ENCODE measurements at places on chromosomes 3 and 15. TPM values are rescaled to one million over a fixed set of nuclear protein-coding genes. Genes with fewer than 3 reads are reported as not detected.

GOLGA8M gene
- 5.8 TPM for total RNA-seq

CD96 gene
- 6.9 TPM for total RNA-seq

SRP14 gene
- 168 TPM for total RNA-seq

CFAP161 gene
- total RNA-seq: 0.71 TPM

KLHL40 gene
- not detected for total RNA-seq

NMNAT3 gene
- total RNA-seq: 4.6 TPM

NRG4 gene
- not detected for total RNA-seq

DNAJB11 gene
- 47.0 TPM for total RNA-seq

KPNA1 gene
- 107 TPM for total RNA-seq

ARL14 gene
- total RNA-seq: not detected

CP gene
- total RNA-seq: 17.5 TPM

GREM1 gene
- total RNA-seq: 435 TPM

ISL2 gene
- total RNA-seq: 0.67 TPM

DNA sequence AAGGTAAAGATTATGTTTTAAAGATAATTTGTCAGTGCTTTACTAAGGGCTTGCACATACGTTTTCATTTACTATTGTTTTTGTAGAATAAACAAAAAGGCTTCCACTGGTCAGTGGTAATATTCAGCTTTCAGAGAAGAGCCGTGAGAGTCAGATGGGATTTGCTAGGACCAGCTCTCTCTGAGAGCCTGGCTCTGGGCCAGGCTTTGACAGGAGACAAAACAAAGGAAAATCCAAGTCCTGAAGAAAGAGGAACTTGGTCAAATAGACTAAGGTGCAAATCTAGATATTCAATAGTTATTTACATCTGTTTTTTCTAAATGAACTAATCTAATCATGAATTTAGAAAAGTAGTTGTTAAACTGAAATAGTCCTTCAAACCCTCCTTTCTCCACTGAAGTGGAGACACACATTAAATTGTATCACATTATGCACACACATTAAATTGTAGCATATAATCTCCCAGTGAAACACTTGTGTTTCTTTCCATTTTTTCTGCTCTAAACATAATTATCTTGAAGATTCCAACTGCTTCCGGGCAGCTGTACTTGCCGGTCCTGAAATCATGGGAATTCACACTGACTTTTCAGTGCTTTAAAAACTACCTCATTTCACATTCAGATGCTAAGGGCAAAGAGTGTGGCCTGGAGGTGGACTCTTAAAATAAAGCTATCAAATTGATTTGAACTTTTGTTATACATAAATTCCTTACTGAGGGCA, 55.1 kb upstream of the FILIP1L start:
- no peak for DNase-seq

GRCh38 chr3:115111632-115112031, 35.5 kb downstream of the ZBTB20 start:
- DNase-seq: no peak

GRCh38 chr3:87268646-87269211, 7.7 kb downstream of the POU1F1 start:
- DNase-seq: no peak

DNA sequence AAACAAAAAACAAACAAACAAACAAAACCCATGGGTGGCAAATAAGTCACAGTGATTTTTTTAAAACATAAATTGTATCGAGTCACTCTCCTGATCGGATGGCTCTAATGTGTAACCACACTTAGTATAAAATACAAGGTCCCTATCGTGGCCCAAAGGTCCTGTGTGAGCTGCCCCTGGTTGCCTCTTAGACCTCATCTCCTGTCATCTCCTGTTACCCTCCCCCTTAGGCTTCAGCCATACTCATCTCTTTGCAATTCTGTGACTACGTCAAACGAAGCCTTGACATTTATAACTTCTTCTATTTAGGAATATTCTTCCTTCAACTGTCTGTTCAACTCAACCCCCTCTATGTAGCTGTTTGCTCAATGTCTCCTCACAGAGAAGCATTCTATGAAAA, 43.9 kb upstream of the TTBK2 start:
- no peak for DNase-seq

- DNase-seq: no peak
These were observed 8.7 kb upstream of the TMEM212 start for GRCh38 chr3:171834461-171834801.

DNA sequence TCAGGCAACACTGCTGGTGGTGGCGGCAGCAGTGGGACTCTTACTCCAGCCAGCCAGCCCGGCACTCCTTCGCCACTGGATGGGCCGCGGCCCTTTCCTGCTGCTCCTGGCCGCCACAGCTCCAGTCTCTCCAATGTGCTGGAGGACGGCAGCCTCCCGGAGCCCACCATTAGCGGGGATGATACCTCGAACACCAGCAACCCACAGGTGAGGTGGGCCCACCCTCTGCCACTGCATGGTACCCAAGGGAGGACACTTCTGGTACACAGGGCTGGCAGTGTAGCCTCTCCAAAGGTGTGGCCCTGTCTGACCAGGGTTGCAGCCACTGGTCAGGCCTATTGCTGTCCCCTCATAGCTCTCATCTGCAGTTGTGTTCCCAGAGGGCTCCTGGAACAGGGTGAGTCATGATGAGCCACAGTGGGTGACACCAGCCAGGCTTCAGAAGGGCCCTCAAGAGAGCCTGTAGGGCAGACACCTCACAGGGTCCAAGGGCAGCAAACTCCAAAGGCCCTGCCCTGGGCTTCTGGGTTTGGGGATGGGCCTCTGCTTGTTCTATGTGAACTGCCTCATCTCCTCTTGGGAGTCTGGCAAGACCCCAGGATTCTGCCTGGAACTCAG, 20.8 kb downstream of the NBEAL2 start:
- no peak for DNase-seq

GRCh38 chr15:70569714-70570231, 193.6 kb downstream of the UACA start:
- no peak for DNase-seq

DNA sequence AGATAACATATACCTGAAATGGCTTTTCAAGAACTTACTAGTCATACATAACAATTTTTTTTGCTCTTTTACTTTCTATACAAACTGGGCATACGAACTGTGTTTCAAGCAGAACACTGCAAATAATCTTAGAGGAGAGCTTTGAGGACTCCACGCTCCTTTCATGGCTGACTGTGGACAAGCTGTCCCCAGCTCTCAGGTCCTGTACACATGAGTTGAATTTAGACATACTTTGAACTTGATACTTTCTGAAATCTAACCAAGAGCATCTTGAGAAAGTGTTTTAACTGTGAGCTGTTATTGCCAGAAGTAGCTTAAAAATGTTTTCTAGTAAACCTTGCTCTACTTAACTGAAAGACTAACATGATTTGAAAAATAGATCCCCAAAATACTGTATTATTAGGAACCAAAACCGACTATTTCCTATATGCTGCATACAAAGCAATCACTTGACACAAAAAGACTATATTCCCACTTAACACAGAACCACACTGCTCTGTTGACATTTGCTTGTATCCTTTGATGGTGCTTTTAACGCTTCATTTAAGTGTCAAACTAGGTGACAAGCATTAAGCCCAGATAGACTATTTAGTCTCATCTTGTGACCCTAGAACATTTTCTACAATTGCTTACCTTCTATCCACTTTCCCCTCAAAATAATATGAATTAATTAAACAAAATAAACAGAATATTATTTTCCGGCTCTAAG, 755.8 kb downstream of the ROBO1 start:
- DNase-seq: no peak

DNA sequence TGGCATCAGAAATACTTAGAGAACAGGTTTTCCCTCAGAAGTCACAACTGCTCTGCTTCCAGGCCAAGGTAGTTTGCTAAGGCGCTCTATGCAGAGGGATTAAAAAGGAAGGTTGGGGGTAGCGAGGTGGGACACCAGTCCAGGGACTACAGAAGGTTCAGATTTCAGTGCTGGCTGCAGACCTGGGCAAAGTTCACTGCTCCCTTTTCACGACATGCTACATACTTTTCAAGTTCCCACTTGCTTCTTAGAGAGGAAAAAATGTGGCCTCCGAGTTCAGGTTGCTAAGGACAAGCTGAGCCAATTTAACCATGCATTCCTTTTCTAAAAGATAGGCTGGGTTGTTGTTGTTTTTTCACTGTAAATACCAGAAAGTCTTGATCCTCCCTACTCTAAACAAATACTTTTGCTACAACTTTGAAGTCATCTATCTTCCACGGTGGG, 158.6 kb upstream of the NR2F2 start:
- DNase-seq: no peak

DNA sequence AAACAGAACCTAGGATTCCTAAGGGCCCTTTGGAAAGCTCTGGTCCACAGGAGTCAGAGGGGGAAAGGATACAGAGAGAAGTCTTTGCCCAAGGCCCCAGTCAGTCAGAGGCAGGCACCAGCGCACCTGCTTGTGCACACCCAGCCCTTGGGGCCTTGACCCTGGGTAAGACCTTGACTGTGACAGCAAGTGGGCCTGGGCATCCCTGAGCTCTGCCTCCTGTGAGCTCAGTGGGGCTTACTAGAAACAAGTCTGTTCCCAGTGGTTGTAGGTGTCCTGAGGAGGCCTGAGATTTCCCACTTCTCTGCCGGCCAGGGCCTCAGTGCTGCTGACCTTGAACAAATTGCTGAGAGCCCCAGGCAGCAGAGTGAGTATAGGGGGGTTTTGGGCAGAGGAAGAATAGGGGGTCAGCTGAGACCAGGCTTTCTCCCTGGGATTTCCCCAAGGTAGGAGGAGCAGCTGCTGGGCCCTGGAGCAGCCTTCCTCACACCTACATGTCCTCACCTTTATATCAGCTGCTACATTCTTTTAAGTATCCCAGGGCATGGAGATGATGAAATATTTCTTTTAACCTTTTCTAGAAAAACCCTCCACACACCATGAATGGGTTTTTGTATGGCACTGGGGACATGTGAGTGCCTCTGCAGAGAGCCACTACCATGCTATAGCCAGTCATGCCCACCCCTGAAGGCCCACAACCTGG, 9.7 kb upstream of the DAG1 start:
- no peak for DNase-seq

DNA sequence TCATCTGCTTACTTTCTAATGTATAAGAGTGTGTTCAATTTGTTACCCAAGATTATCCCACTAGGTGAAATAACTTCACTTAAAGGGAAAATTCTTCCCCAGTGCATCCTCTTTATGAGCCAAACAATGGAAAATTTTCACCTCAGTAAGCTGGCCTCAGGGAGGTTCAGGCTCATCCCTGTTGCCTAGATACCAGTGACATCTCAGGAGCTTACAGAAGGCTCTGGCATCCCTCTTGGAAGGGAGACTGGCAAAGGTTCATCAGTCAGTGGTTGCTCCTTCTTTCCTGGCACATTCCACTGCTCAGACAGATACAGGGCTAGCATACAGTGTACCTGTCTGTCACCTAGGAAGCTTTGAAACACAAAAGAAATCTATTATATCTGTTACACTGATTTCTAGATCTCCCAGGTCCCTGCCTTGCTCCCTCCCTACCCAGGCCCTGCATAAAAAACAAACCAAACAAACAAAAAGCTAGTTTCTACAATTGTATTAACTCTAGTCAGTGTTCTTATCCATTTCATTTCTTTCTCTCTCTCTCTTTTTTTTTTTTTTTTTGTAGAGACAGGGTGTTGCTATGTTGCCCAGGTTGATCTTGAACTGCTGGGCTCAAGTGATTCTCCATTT, 1.7 kb downstream of the IP6K2 start:
- no peak for DNase-seq

DNA sequence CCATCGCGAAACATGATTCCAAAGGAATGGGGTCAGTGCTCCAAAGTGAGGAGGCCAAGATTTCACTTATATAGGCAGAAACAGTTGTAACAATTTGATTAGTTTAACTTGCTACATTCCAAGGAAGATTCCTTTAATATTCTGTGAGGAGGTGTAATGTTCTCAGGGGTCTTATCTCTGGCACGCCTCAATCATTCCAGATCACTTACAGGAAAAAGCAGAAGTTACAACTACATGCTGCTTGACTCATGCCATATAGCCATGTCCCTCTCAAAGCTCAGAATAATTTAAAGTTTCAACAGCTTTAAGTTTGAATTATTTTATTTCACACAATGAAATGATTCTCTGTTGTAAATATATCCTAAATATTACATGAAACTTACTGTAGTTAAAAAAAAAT, 3.5 kb upstream of the FYTTD1 start:
- no peak for DNase-seq

DNA sequence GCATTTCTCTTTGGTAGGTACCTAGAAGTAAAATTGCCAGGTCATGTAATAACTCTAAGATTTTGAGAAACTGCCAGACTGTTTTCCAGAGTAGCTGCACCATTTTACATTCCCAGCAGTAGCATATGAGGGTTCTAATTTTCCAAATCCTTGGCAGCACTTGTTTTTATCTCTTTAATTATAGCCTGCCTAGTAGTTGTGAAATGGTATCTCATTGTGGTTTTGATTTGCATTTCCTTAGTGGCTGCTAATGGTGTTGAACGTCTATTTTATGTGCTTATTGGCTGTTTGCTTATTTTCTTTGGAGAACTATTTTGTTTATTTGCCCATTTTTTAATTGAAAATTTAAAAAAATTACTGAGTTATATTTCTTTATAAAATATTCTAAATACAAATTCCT, 117.9 kb downstream of the TCF12 start:
- no peak for DNase-seq

- no peak for DNase-seq
These were observed 553 bp upstream of the SEC22A start for GRCh38 chr3:123201223-123201556.

DNA sequence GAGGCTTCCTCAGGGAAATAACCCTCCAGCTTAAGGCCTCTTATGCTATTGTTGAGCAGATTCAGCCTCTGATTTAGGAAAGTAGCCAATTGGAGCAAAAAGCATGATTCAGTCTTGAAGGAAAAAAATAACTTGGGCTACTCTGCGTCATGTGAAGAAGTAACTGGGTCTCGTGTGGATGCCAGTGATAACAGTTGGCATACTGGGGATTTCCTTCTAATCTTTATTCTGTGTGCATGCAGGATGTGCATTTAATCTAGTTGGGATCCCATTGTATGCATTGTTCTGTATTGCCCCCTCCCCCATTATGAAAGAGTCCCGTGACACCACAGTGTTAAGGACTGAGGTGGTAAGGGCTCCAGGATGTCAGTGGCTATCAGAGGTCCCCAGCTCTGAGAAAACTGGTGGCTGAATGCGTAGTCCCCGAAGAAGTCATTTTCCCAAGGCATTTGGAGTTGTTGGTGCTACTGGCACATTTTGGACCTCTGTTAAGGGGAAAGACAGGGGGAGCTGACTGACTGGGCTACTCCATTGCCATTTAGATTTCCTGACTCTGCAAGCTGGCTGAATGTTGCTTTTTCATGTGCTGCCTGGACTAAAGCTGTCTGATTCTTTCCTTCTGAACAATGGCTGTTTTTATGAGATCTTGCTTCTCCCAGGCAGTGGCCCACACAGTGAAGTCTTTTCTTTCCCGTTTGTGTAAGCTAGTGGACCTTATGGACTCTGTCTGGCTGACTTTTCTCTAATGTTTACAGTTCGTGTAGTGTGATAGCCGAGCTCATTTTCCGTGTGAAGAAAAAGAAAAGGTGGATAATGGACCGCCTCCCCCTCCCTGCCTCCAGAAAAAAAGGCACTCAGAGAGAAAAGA, 38.4 kb upstream of the TRAK1 start:
- no peak for DNase-seq

DNA sequence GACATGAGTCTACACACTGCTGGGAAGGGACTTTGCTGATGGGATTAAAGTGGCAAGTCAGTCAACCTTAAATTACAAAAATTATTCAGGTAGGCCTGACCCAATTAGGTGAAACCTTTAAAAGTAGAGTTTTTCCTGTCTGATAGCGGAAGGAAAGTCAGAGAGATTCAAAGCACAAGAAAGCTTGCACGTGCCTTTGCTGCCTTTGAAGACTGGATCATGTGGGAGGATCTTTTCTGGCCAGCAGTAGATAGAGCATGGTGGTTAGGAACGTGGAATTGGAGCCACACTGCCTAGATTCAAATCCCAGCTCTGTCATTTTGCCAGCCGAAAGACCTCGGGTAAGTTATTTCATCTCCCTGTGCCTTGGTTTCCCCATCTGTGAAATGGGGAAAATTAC, 265.8 kb upstream of the PROK2 start:
- DNase-seq: no peak

Measured in mesenteric fat pad (tissue), 1 donor.